HepG2 (cell line): ENCODE measurements at places on chromosomes 13 and 19.

DNA sequence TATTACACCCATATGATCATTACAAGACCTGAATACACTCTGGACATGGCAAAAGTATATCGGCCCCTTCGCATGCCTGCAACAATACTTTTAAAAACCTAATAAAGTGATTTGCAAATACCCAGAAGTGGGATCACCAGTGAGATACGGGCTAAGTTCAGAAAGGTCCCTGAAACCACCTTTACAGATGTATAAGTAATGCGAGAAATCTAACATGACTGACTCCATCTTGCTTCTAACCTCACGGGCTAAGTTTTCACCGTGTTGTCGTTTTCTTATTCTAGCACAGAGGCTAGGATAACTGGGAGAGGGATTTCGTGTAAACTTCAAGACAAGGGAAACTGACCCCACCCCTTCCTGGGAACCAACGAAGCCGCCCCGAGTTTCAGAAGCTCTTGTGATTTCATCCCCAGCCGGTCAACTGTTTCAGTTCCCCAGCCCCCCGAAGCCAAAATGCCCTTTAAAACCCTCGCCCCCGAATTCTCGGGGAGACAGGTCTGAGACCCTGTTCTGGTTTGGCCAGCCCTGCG is 703 bp downstream of the NEK3 start:
- no peak for DNase-seq

DNA sequence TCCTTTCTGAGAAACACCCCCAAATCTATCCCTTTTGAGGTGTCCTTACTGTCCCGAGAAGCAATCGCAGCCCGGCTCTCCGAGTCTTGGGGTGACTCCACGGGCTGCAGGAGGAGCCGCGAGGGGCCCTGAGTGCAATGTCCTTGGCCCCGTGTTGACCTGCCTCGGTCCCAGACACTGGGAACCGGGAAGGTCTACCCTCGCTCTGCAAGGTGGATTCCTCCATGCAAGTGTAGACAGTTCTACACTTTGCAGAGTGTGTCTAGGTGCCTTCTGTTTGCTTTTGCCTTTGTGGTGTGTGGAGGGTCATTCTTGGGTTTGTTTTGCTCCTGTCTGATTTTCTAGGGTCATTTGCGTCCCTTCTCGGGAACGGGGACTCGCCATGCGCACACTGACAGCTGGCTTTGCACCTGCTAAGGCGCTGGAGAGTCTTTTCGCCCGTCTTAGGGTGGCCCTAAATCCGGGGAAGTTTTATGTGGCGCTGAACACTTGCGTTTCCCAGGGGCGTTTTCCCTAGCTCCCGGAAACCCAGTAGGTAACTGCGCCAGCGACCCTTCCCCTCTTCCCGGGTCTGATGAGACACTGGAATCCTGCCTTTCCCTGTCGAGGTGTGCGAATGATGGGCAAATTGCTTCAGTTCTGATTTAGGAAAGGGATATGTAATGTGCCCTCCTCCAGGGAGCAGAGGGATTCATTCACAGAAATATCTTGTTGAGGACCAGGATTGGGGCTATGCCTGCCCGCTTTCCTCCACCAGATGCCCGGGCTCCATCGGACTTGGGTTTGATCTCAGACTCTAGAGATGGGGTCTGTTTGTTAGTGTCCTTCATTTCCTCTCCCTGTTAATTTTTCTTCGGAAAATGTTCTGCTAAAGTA is 755 bp downstream of the SERTM1 start:
- no peak for DNase-seq

- DNase-seq = no peak
Measured at GRCh38 chr13:21668732-21669275, 2.1 kb upstream of the FGF9 start.

GRCh38 chr19:1856698-1857603 is 6.4 kb downstream of the KLF16 start:
- DNase-seq = peak; percentile 77

DNA sequence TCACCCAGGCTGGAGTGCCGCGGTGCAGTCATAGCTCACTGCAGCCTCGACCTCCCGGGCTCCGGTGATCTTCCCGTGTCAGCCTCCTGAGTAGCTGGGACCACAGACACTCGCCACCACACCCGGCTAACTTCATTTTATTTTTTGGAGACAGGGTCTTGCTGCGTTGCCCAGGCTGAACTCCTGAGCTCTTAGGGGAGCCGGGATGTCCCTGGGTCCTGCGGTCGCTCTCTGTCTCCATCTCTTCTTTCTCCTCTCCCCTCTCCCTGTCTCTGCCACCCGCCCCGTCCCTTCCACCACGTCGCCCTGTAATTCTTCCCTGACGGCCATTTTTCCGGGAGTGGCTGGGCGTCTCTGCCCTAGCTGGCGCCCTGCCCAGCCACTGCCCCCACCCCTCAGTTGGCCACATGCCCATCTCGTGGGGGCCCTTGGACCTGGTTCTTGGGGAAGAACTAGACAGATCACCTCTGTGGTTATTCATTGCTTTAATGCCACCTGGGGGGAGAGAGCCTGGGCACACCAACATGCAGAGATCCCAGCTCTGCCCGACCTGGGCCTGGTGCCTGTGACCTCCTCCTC is 18.9 kb downstream of the ARID3A start:
- no peak for DNase-seq

GRCh38 chr19:35006999-35007365 is 6.9 kb downstream of the GRAMD1A start:
- DNase-seq = no peak

GRCh38 chr13:53206455-53206854 is 177.8 kb downstream of the OLFM4 start:
- DNase-seq = no peak

GRCh38 chr13:48783181-48783630 is 129.5 kb downstream of the CYSLTR2 start:
- peak; percentile 63 for DNase-seq

GRCh38 chr19:42344336-42344893 is 19.0 kb downstream of the MEGF8 start:
- DNase-seq = no peak

GRCh38 chr13:100075700-100076587 is 12.9 kb upstream of the PCCA start:
- DNase-seq = peak; percentile 12

GRCh38 chr19:40576151-40576584 is 505 bp upstream of the SHKBP1 start:
- no peak for DNase-seq

DNA sequence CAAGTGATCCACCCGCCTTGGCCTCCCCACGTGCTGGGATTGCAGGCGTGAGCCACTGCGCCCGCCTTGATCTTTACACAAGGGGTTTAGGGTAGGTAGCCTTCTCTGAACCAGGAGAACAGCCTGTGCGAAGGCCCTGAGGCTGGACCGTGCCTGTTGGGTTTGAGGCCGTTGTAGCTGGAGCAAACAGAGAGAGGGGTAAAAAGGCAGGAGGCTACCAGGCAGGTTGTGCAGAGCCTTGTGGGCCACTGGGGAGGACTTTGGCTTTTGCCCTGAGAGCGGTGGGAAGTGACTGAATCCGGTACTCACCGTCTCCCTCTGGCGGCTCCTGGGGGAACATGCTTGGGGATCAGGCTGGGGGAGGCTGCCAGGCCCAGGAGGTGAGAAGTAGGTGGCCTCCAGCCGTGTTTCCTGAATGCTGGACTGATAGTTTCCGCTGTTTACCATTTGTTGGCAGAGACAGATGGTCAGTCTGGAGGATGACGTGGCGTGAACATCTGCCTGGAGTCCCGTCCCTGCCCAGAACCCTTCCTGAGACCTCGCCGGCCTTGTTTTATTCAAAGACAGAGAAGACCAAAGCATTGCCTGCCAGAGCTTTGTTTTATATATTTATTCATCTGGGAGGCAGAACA is 24.6 kb downstream of the SPC24 start:
- peak; percentile 87 for DNase-seq

DNA sequence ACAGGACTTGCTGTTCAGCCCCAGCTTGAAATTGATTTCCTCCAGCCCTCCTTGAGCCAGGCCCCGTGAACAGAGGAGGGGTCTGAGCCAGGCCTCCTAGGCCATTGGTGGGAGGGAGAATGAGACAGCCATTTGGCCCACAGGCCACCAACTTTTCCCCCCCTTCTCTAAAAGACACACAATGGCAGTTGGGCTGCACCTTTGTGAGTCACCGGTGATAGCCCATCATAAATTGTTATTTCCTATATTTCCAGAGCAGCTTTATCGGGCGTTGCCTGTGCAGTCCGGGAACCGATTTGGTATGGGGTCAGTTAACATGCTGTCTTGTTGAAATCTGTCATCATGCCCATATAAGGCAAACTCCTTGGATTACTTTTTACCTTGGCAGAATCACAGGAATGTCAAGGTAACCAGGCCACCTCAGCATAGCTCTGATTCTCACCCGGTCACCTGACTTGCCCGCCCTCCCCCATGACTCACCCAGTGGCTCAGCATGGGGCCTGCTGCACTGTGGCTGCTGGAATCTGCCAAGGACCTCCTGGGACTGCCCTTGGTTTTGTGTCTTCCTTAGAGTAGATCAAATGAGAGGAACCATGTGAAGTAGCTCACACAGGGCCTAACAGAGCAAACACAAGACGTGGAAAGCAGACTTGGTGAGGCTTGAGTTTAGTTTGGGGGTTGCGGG is 36.1 kb downstream of the ACTN4 start:
- peak; percentile 96 for DNase-seq

- DNase-seq = no peak
Measured at GRCh38 chr13:26538363-26539317, 18.8 kb upstream of the WASF3 start.

GRCh38 chr13:47258384-47258783 is 361.5 kb upstream of the HTR2A start:
- DNase-seq = no peak

DNA sequence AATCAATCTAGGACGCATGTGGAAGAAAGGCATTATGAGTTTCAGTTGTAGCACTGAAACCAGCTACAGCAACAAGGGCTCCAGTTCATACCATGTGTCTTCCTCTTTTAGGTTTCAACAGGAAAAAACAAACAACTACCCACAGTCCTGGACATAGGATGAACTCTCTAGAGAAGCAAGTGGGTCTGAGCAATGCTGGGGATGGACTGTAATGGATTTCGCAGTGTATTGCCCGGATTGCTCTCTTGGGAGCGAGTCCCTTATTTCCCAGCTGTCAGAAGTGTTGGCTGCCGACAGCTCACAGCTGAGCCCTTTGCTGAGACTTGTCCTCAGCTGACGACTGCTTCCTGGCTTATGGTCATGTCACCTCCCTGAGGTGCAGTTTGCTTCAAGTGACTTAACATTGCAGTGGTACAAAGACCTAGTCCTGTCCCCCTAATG is 12.1 kb upstream of the MYCBP2 start:
- DNase-seq = no peak

DNA sequence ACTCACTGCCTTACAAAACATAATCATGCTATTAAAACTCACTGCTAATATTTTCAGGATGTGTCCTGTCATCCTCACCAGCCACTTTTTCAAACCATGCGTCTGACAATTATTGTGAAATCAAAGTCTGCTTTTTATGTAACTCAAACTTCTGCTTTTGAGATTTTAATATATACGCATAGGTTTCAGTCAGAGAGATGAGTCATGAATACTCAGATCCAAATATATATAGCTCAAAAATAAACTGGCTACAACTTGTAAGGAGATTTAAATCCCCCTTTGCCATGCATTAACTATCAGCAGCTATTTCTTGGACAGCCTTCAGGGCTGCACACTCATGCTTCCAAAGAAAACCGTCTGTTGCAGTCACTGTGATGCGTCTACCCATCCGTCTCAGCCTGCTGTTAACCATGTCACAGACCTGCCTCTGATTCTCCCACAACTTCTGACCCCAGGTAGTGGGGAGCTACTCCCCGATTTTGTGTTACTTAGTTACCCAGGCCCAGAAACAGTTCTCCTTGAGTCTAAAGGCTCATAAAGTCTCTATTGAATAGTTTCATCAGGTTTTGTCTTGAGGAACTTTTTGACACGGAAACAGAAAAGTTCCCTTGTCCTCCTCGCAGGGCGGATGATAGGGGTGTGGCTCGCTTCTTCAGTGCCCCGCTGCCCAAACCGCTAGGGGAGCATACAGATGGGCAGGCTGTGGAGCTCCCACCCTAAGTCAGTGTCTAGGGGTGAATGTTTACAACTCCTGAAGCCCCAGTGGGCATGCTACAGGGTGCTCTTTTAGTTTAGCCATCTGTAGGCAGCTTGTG is 33.8 kb upstream of the SGCG start:
- no peak for DNase-seq

- peak; percentile 90 for DNase-seq
Measured at GRCh38 chr19:12139885-12140544, at the start of gene ZNF20. ZNF20 (minus strand) TSS chr19:12140350; CDS start chr19:12140182, 168 bp downstream.

DNA sequence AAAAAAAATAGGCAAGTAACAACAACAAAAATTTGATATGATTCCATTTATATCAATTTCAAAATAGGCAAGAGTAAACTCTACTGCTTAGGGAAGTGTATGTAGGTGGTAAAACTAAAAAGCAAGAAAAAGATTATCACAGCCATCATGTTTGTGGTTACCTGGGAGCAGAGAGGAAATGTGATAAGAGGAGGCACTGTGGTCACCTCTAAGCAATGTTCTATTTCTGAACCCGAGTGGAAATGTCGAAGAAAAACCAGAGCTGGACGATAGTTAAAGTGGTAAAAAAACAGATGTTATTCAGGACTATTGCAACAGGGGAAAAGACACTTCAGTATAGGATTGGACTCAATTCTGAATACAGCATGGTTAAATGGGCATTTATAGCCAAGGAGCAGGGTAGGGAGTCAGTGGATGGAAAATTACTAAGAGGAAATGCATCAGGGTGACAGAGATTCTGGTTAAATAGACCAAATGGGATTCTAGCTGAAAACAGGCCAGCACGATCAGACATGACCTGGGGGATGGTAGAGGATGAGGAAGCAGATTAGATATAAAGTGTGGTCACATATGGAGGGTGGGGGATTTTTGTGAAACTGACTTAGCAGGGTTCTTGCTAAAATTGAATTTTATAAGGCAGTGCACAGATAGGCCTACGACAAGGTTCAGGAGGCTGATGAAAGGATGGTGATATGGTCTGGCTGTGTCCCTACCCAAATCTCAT is 6.0 kb upstream of the TEX30 start:
- DNase-seq = no peak

GRCh38 chr13:50200988-50201387 is 185.7 kb downstream of the KCNRG start:
- DNase-seq = no peak

GRCh38 chr13:84784443-84785153 is 902.3 kb upstream of the SLITRK1 start:
- no peak for DNase-seq
